ENCODE measurements at places on chromosomes 13 and 19. TPM values are rescaled to one million over a fixed set of nuclear protein-coding genes. Genes with fewer than 3 reads are reported as not detected.
A peak's percentile ranks its signal among the peaks of the same experiment; 100 is the strongest.

Gene SMIM24
- total RNA-seq, result not detected

GRCh38 chr13:44352671-44353070, 21.0 kb upstream of the SERP2 start:
- no peaks in the 10 kb centered on the region for H3K4me1 ChIP-seq
- no peaks in the 10 kb centered on the region for H3K36me3 ChIP-seq
- H3K27ac ChIP-seq, result no peak overlapping the region
- no peak for DNase-seq

DNA sequence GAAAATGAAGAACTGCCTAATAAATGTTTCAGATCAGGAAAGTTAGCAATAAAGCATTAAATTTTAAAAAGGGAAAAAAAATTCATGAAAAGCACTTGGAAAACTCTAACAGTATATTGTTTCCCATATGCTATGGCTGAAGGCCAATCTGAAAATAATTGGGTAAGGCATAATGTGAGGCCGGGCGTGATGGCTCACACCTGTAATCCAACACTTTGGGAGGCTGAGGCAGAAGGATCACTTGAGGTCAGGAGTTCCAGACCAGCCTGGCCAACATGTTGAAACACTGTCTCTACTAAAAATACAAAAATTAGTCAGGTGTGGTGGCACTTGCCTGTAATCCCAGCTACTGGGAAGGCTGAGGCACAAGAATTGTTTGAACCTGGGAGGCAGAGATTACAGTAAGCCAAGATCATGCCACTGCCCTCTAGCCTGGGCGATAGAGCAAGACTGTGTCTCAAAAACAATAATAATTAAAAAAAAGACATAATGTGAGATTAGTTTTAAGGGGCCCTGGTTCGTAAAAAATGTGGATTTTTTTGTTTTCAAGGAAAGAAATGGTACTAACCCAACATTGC, 15.2 kb downstream of the INTS6 start:
- no peak overlapping the region for H3K4me3 ChIP-seq
- H3K27ac ChIP-seq, result 0 out of 2 replicates have a peak overlapping the region, but pooled peaks have one; percentile 6
- H3K36me3 ChIP-seq, result peaks cover under 1% of the 10 kb centered on the region
- no peak for DNase-seq

DNA sequence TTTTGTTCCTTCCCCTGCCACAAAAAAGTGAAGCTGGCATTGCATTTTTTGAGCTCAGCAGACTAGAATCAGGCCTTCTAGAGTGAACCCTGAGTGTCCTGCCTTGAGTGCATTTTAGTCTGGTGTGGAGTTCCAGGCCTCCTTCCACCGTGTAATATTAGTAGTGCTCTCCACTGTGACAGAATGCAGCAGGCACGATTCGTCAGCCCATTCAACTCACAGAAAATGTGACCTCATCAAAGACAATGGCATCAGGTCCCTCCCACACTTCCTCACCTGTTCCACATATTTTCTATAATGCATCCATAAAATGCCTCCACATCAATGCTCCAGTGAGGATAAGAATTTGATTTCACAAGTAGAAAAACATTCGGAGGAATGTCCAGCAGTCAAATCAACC, 227.6 kb downstream of the FGF9 start:
- H3K36me3 ChIP-seq, result no peaks in the 10 kb centered on the region
- no peak overlapping the region for H3K27ac ChIP-seq
- peaks cover 65% of the 10 kb centered on the region for H3K27me3 ChIP-seq

DNA sequence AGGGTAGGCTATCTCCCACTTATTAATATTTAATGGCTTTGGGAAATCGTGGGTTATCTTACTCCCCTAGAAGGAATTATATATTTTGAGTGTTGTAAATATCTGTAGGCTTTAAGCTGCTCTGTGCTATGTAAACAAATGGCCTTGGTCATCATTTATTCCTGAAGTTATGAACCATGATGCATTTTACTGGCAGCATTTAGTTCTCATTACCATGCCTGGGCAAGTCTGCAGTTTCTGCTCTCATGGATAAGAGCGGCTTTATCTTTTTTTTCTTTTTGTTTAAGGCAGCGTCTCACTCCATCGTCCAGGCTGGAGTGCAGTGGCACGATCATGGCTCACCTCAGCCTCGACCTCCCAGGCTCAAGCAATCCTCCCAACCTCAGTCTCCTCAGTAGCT, 156.1 kb downstream of the IRS2 start:
- DNase-seq, result no peak
- H3K4me1 ChIP-seq, result peaks cover 12% of the 10 kb centered on the region
- H3K27me3 ChIP-seq, result no peaks in the 10 kb centered on the region
- H3K36me3 ChIP-seq, result no peaks in the 10 kb centered on the region
- H3K27ac ChIP-seq, result no peak overlapping the region
- H3K4me3 ChIP-seq, result no peak overlapping the region
